Activated CD4-positive, alpha-beta T cell treated with anti-CD3 and anti-CD28 coated beads, Interleukin-2, amount 50 U/mL, for 4 hours (primary cell): ENCODE measurements at places on chromosomes 12 and 14.
A peak's percentile ranks its signal among the peaks of the same experiment; 100 is the strongest.

DNA sequence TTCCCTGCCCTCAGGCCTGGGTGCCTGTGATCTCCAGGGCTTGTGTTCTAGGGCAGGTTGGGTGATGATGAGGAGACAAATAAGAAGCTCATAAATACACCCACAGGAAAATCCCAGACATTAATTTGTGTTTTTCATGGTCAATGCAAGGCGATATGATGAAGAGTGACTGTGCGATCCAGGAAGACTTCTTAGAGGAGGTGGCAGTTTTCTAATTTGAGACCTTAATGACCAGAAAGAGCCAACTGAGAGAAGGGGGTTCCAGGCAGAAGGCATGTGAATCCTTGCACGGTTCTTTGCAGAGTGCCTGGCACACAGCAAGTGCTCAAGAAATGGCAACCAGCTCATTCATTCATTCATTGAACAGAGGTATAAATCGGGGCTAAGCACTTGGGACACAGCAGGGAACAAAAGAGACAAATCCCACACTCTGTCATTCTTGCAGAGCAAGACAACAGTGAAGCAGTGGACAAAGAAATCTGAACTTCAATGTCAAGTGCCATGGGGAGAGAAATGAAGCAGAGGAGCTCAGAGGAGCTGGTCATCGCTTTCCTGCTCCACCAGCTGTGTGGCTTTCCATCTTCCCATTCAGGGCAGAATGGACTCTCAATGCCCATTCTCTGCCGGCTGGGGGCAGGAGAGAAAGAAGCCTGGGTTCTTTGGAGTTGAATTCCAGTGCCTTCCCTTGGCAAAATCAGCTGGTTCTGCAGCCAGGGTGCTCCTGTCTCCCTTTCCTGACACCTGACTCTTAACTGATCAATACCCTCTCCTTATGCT, 128.3 kb downstream of the AACS start:
- no peak for DNase-seq

- no peak for DNase-seq
These were observed 33.6 kb downstream of the SSH1 start for GRCh38 chr12:108823804-108824203.

GRCh38 chr12:110782094-110782493, 39.4 kb upstream of the PPP1CC start:
- DNase-seq, result no peak

GRCh38 chr14:97217111-97217885, 420.1 kb downstream of the VRK1 start:
- DNase-seq, result no peak

DNA sequence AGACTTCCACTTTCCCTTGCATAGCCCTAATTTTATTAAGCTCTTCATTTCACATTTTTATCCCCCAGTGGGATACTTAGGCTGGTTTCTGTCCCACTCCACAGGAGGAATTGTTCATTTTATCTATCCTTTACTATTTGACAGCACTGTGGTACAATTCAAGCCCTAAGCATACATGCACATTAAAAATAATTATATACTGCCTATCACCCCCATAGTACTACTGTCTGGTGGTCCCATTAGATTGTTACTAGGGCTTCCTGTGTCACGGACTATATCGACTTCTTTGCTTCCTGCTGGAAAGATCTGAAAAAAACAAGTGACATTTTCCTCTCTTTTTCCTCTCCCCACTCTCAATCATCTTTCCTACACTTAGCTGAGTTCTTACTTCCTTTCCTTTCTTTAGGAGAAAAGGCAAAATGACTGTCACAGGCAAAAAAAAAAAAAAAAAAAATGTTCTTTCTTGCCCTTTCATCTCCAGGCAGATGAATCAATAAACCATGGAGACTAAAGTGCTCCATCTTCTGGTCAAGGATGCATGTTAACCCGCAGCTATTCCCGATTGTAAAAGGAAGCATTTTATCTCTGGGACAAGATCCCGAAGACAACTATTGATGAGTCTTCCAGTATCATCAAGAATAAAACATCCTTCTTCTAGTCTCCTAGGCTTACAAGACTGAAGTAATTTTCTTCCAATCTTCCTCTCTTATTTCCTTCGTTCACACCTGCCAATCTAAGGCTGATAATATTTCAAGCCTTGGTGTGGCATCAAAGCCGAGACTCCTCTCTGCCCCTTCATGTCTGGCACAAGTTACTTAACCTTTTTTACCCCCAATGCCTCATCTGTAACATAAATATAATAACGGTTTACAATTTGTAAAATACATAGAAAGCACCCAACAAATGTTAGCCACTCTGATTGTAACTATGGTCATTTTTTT, 94.4 kb upstream of the PLEKHG7 start:
- no peak for DNase-seq

DNA sequence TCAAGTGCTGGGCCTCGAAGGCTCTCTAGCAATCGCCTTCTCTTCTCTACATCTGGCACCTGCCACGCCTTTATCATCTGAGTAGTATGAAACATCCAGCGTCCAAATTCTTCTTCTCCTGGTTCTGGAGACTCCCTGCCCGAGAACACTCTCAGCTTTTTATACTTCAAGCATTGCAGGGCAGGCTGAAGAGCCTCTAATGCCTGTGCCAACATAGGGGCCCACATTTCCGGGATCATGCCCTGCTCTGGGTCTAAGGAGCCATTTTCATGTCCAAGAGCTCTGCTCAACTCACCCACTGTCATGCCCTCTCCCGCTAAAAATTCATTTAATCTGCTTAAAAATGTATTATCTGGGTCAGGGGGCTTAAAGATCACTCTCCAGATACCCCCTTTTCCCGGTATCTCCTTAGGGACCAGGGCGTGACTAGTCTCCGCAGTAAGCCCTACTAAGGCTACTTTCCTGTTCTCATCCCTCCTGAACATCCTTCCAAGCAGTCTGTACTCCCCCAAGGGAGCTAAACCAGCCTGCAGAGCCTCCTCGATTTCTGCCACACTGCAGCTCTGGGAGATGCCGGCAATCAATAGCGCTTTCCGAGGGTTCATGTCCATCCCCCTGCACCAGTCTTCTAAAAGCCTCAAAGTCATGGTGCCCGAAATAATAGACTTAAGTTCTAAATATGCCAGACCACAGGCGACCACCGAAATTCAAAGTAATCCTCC, 940 bp downstream of the MOAP1 start:
- DNase-seq, result no peak

DNA sequence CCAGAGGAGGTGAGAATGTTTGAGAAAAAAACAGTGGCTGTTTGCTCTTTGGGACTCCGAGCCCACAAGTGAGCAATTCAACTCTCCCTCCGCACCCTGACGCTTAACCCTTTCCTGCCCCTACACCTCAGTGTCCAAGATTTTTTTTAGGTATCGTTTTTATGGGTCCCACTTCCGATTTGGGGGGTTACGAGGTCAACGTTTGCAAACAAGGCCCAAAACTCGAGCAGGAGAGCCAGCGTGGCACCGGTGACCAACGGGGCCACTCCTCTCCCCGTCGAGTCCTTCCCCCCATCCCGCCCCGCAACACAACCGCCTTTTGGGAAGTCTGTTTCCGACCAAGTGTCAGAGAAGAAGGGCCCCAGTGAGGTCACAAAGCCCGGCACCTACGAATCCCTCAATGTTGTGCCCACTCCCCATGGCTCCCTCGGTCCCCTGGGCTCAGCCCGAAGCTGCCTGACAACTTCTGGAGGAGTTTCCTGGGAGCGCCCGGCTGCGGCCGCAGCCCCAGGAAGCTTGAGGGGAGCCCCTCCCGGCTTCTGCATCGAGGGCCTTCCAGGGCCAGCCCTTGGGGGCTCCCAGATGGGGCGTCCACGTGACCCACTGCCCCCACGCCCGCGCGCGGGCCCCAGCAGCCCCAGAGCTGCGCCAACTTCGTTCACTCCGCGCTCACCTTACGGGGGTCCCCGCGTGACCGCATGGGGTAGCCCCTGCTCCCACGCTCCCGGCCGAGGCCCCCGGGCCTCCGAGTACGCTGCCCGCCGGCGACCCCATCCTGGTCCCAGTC, 1.2 kb downstream of the CDK2AP1 start:
- no peak for DNase-seq

- no peak for DNase-seq
These were observed 332.9 kb downstream of the PCNX1 start for GRCh38 chr14:71240171-71240570.

GRCh38 chr12:116525418-116526001, 33.7 kb upstream of the MAP1LC3B2 start:
- DNase-seq, result no peak

GRCh38 chr14:85399186-85399585, 130.8 kb upstream of the FLRT2 start:
- DNase-seq, result no peak

DNA sequence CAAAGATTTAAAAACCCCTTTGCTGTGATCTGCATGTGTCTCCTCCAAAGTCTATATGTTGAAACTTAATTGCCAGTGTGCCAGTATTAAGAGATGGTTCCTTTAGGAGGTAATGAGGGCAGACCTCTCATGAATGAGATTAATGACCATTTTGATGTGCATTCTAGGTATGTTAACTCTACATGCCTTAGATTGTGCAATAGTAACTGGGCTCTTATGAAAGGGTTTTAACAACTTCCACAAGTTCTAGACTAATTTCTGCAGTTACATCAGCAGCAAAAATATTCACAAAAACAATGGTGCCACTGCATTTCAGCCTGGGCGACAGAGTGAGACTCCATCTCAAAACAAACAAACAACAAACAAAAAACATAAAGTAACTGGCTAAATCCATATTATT, 3.8 kb upstream of the TAS2R10 start:
- no peak for DNase-seq

DNA sequence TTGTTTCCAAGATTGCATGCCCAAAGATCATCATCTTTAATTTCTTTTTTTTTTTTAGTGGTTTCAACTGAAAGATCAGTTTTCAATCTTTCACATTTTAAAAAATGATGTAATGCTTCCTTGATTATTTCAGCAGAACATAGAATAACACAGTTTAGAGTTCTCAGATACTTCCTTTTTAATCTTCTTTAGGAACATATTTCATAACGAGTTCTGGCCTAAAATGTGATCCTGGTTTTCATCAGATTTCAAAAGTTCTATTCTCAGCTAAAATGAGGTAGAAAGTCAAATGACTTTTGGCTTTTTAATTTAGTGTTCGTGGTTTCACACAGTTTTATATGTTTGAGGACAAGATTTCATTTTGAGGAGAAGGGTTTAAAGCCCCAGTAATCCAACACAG, 40.0 kb upstream of the NR1H4 start:
- no peak for DNase-seq

DNA sequence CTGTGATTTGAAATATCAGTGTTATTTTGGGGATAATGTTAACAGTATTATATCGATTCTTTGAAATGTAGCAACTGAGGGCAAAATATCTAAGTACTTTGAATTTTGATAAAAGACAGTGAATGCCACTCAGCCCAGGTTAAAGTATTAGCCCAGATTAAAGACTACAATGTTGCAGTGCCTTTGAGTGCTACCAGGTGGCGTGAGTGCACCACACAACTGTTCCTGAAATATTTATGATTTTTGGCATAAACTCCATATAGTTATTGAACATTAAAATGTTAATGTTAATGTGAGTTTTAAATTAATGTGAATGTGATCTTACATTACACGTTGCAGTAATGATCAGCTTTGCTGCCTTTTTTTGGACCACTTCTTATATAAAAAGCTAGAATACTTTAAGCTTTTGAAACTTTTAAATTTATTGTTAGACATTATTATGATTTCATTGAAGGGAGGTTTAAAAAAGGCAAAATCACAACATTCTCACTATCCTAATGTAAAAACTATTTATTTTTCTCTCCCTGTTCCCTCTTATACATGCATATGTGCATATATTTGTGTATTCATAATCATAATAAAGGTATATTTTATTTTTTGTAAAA, 22.5 kb downstream of the MRPS35 start:
- peak; percentile 33 for DNase-seq

GRCh38 chr14:50340045-50340444, 27.9 kb downstream of the DMAC2L start:
- DNase-seq, result no peak

- no peak for DNase-seq
These were observed 161.6 kb downstream of the CACNA1C start for GRCh38 chr12:2214411-2214810.

GRCh38 chr12:48866052-48866711, 512 bp upstream of the RND1 start:
- DNase-seq, result no peak

DNA sequence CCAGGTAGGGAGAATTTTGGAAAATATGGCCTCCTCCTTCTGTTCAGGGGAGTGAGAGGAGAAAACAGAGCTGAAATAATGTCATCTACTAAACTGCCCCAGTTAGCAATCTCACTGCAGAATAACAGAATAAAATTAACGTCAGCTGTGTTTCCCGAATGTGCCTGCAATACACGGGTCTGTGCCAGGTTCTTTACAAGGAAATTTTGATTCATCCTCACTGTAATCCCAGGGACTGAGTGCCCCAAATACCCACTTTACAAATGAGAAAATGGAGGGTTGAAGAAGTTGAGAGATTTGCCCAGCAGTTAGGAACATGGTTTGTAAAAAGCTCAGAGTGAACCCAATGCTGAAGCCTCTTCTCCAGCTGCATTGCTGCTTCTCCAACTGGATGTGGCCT, 21.3 kb upstream of the SERPINA6 start:
- DNase-seq, result no peak

- no peak for DNase-seq
These were observed 12.3 kb downstream of the METTL3 start for GRCh38 chr14:21498540-21499526.

- DNase-seq, result no peak
These were observed 121.9 kb downstream of the DNAI7 start for GRCh38 chr12:25072906-25073650.

DNA sequence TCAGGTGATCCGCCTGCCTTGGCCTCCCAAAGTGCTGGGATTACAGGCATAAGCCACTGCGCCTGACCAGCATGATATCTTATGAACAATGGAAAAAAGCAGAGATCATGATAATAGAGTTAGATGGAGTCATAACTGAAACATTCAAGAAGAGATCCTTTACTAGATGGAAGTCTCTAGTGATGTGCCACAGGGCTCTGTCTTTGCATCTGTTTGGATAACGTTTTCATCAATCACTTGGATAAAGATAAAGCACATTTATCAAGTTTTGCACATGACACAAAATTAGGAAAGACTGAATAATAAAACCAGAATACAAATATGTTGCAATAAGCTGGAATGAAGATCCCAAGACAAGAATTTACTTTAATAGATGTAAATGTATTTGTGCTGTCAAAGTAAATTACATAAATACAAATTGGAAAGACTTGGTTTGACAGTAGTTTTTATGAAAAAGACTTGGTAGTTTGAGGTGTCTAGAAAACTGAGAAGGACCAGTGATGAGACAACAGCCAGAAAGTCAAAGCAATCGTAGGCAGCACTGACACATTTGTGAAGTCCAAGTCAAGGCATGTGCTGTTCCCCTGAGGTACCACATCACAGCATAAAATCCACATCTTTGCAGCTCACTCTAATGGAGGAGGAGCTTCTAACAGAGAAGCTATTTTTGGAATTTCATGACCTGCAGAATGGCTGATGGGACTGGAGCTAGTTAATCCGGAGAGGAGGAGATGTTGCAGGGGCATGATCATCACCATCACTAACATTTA, 28.5 kb downstream of the GPRC5A start:
- DNase-seq, result no peak

- no peak for DNase-seq
These were observed 778 bp downstream of the SLC8B1 start for GRCh38 chr12:113333877-113334785.
